ENCODE measurements at places on chromosomes 1 and 21. TPM values are rescaled to one million over a fixed set of nuclear protein-coding genes. Genes with fewer than 3 reads are reported as not detected.

DNA sequence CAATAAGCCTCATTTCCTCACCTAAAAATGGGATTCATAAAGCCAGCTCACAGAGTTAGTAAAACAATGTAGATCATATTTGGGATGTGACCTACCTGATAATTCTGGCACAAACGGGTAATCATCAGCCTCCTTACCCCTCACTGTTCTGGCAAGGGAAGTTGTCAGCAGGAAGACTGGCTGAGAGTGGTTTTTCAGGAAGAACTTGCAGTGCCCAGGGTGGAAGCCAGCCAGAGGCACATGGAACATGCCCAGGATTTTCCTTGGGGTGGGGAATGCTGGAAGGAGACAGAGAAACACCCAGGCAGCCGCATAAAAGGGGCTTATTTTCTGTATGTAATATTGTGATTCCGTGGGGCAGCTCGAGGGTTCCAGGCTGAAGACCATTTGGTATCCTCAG lies 7.7 kb upstream of the SLC5A9 start:
- H3K27me3 ChIP-seq, result no peaks in the 10 kb centered on the region
- DNase-seq, result no peak
- no peaks in the 10 kb centered on the region for H3K36me3 ChIP-seq
- H3K27ac ChIP-seq, result no peak overlapping the region
- H3K4me3 ChIP-seq, result no peak overlapping the region

- no peak overlapping the region for H3K4me3 ChIP-seq
- H3K4me1 ChIP-seq, result no peaks in the 10 kb centered on the region
- H3K27ac ChIP-seq, result no peak overlapping the region
- no peak for DNase-seq
Measured at GRCh38 chr1:181488866-181489265, 5.5 kb downstream of the CACNA1E start.

GRCh38 chr1:231807541-231807940 lies 181.0 kb downstream of the DISC1 start:
- H3K4me3 ChIP-seq, result no peak overlapping the region
- no peak overlapping the region for H3K27ac ChIP-seq
- no peak for DNase-seq

DNA sequence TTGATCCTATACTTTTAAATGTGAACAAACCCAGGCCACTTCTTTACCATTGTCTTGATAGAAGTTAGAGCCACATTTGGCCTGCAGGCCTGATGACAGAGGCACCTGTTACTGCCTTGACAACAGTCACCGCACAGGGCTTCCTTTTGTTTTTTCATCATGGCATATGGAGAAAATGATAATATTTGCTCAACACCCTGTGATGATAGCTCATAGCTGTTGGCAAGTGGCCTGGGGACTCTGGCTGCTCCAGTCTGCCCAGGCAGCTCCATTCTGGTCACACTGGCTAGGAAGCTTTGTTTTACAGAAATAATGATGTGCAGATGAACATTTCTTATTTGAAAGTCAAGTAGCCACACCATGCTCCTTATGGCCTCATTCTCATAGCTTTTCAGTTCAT lies 89.6 kb upstream of the GPR88 start:
- no peaks in the 10 kb centered on the region for H3K4me1 ChIP-seq
- no peak overlapping the region for H3K4me3 ChIP-seq
- no peak overlapping the region for H3K27ac ChIP-seq
- no peak for DNase-seq
- H3K36me3 ChIP-seq, result no peaks in the 10 kb centered on the region
- no peaks in the 10 kb centered on the region for H3K27me3 ChIP-seq

Gene FCGR1A
- polyA plus RNA-seq, result 1.6 TPM

Gene VPS45
- 7.7 TPM for polyA plus RNA-seq

Gene IQGAP3
- polyA plus RNA-seq, result 0.11 TPM

Gene DCDC2B
- 0.08 TPM for polyA plus RNA-seq

Gene CASQ2
- 0.33 TPM for polyA plus RNA-seq
